Fibroblast of the aortic adventitia (primary cell): ENCODE measurements at places on chromosomes 5 and 9. TPM values are rescaled to one million over a fixed set of nuclear protein-coding genes. Genes with fewer than 3 reads are reported as not detected.
A peak's percentile ranks its signal among the peaks of the same experiment; 100 is the strongest.

GRCh38 chr5:78076351-78076750 is 218.1 kb downstream of the AP3B1 start:
- DNase-seq = peak; percentile 10

DNA sequence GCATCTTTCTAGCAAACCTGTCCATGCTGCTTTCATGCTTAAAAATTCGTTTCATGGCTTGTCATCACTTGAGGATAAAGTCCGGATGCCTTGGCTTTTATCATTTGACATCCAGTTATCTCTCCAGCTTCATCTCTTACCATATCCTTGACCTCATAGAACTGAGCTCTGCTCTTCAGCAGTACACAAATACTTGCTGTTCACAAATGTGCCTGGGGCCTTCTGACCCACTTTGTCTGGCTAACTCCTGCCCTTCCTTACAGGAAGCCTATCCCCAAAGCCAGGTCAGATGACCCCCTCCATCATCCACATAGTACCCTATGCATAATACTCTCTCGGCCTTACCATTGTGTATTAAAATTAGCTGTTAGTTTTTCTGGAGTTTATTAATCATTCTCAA is 249.1 kb downstream of the SAXO1 start:
- no peak for DNase-seq

DNA sequence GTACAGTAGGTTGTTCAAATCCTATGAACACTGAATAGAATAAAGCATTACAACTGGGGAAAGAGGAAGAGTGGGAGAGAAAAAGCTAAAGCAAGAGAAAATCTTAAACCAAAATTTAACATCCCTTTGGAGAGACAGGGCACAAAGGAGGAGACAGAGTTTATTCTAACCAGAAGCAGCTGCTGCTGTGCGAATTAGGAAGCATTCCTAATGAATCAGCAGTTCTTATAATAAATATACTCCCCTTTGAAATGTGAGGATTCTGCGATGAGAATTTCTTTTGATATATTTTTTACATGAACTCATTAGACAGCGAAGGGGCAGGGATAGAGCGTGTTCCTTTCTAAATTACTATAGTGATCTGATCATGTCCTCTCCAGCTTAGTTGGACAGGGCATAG is 233.4 kb downstream of the DENND1A start:
- DNase-seq = no peak

DNA sequence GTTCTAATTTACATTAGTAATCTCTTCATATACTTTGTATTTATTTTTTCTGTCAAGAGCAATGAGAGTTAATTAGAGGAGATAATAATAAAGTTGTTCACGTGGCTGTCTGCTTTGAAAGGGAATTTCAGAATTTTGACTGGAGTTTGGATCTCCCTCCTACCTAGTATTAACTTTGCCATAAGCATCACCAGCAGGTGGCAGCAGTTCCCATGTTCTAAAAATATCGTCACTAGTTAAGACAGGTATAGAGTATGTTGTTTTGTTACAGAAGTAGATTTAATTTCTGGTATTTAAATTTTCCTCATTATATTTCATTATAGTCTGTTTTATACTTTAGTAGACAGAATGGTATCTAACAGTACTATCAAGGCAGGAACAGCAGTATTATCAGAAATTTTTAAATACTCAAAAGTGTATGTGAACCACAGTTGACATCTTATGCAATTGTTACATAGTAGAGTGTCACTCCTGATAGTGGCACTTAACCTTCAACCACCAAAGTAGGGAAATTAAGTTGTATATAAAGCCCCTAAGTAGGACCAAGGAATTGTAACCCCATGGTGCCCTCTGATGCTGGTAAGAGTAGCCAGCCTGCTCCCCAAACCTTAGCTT is 20.4 kb downstream of the GNPDA1 start:
- peak; percentile 76 for DNase-seq

- DNase-seq = peak; percentile 54
Observed at GRCh38 chr5:37875051-37875787, 35.4 kb upstream of the GDNF start.

The DPYSL3 gene
- 89.6 and 157 TPM in 2 replicates for total RNA-seq

DNA sequence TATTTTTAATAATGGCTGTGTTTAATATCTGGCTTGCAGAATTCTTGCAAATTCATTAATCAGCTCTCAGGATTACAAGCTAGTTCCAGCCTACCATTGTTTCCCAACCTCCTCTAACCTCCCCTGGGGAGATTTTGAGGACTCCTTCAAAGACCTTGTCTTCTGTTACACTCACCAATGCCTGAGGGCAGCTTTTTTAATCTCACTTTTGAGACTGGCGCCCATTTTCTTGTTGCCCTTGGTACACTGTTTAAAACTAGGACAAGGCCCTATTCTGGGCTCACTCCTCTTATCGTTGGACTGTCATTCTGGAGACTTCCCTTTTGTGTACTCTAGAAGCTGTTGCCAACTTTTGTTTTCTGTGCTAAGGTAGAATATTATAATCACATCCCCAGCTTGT is 13.6 kb upstream of the EQTN start:
- no peak for DNase-seq

- DNase-seq = no peak
Observed at GRCh38 chr9:109907810-109908458, 127.9 kb downstream of the PALM2AKAP2 start.

The CNOT6 gene
- 9.8 and 12.1 TPM in 2 replicates for total RNA-seq

DNA sequence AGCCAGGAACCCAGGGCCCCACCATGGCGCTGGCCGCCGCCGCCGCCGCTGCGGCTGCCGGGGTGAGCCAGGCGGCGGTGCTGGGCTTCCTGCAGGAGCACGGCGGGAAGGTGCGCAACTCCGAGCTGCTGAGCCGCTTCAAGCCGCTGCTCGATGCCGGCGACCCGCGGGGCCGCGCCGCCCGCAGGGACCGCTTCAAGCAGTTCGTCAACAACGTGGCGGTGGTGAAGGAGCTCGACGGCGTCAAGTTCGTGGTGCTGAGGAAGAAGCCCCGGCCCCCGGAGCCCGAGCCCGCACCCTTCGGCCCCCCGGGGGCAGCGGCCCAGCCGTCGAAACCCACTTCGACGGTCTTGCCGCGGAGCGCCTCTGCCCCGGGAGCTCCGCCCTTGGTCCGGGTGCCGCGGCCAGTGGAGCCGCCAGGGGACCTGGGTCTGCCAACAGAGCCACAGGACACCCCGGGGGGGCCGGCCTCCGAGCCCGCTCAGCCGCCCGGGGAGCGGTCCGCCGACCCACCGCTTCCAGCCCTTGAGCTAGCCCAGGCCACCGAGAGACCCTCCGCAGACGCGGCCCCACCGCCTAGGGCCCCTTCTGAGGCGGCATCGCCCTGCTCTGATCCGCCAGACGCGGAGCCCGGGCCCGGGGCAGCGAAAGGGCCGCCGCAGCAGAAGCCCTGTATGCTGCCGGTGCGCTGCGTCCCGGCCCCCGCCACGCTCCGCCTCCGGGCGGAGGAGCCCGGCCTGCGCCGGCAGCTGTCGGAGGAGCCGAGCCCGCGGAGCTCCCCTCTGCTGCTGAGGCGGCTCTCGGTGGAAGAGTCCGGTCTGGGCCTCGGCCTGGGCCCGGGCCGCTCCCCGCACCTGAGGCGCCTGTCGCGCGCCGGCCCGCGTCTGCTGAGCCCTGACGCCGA is 749 bp downstream of the SOWAHA start:
- no peak for DNase-seq

GRCh38 chr5:159010661-159011442 is 88.9 kb downstream of the EBF1 start:
- DNase-seq = peak; percentile 51

- no peak for DNase-seq
Observed at GRCh38 chr5:143807401-143807800, 4.6 kb upstream of the HMHB1 start.

The RAD17 gene
- total RNA-seq = 26.1 and 28.6 TPM in 2 replicates
